Stomach (tissue), 19 donors: ENCODE measurements at places on chromosomes 16 and 17. TPM values are rescaled to one million over a fixed set of nuclear protein-coding genes. Genes with fewer than 3 reads are reported as not detected.
A peak's percentile ranks its signal among the peaks of the same experiment; 100 is the strongest.

- DNase-seq, result no peak
Measured at GRCh38 chr17:71004413-71004812, 835.1 kb downstream of the KCNJ2 start.

GRCh38 chr17:34235389-34236028, 19.6 kb upstream of the CCL2 start:
- DNase-seq, result peak; percentile 30

The KRTAP16-1 gene
- total RNA-seq, result not detected

GRCh38 chr17:77873500-77874302, 84.8 kb upstream of the TNRC6C start:
- no peak for DNase-seq

DNA sequence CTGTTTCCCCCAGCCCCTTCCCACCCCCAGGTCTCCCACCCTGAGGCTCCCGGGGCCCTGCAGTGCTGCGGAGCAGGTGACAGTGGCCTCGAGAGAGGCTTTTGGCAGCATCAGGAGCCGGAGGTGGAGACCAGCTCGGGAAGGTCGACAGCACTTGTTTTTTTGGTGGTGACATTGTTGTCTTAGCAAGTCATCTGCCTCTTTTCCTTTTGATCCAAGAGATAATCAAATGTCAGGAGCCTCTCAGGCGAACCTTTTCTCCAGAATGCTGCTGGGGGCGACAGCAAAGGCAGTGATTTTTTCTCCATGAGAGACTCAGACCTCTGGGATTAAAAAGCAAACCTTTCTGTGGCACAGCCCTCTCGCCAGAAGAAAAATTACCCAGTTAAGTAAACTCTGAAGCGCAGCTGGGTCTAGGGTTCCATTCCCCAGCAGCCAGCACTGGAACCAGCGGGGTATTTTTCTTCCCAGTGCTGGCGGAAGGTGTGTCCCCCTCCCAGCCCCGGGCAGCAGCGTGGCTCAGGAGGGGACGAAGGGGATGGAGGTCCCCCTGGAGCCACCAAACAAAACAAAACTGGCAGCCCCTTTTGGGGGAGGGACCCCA, 37.2 kb downstream of the GRIN2C start:
- no peak for DNase-seq

The C16orf46 gene
- not detected for total RNA-seq

The SCGB1C2 gene
- not detected for total RNA-seq

The GDPD3 gene
- total RNA-seq, result 7.2 TPM

The PRKCB gene
- 18.7 TPM for total RNA-seq

- peak; percentile 48 for DNase-seq
Measured at GRCh38 chr17:31310260-31310659, 3.6 kb downstream of the EVI2B start.
